ENCODE measurements at places on chromosomes 12 and 14.
A peak's percentile ranks its signal among the peaks of the same experiment; 100 is the strongest.

- DNase-seq, result no peak
These were observed 68.6 kb upstream of the FERMT2 start for GRCh38 chr14:53019406-53019805.

GRCh38 chr12:52582486-52582885, 8.8 kb upstream of the KRT74 start:
- no peak for DNase-seq

DNA sequence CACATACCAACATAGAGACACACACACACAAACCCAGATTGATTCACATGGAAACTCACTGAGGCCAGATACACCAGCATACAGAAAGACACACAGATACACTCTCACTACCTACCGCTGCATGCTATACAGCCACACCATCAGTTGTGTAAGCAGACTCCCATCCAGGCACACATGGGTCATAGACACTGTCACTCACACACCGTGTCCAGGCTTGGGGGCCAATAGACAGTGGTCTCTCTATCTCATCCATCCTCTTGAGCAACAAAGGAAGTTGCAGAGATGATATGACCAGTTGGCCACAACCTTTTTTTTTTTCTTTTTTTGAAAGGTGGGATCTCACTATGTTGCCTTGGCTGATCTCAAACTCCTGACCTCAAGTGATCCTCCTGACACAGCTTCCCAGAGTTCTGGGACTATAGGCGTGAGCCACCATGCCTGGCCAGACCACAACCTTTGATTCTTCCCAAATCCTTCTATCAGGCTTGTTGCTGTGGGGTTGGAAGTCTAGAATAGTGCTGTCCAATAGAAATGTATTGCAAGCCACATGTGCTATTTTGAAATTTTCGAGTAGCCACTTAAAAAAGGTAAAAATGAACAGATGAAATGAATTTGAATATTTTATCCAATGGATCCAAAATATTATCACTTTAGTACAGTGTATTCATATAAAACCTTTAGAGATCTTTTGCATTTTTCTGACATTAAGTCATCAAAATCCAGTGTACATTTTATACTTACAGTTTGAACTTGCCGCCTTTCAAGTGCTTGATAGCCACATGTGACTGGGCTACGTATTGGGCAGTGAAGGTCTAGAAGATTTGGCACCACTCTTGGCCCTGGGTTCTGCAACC, 7.4 kb downstream of the LRP1-AS start:
- no peak for DNase-seq

- no peak for DNase-seq
These were observed 120.6 kb upstream of the FKBP4 start for GRCh38 chr12:2673966-2674810.

DNA sequence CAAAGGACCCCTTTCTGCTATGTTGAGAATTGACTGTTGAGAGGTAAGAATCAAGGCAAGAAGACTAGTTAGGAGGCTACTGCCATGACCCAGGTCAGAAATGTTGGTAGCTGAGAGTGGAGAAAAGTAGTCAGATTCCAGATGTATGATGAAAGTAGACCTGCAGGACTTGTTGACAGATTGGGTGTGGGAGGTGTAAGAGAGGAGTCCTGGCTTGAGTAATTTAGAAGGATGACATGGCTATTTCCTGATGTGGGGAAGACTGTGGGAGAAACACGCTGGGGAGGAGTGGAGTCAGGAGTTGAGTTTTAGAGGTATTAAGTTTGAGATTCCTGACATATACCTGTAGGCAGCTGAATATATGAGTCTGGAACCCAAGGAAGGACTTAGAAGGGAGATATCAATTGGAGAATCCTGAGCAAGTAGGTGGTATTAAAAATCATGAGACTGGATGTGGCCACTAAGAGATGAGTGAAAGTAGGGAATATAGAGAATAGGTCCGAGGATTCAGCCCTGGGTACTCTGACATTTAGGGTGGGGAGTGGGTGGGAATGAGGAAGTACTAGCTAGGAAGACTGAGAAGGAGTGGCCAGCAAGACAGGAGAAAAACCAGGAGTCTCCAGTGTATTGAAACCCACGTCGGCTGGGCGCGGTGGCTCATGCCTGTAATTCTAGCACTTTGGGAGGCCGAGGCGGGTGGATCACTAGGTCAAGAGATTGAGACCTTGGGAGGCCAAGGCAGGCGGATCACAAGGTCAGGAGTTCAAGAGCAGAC, 12.6 kb upstream of the DDX47 start:
- no peak for DNase-seq

DNA sequence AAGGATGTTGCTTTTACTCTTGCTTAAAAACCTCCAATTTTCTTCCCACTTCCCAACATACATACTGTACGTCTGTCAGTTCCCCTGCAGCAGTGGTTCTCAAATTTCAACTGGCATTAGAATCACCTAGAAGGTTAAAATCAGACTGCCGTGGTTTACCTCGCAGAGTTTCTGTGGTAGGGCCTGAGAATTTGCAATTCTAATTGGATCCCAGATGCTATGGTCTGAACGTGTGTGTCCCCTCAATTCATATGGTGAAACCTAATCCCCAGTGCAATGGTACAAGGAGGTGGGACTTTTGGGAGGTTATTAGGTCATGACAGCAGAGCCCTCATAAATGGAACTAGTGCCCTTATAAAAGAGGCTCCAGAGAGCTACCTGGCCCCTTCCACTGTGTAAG, 226.9 kb downstream of the CRADD start:
- no peak for DNase-seq

DNA sequence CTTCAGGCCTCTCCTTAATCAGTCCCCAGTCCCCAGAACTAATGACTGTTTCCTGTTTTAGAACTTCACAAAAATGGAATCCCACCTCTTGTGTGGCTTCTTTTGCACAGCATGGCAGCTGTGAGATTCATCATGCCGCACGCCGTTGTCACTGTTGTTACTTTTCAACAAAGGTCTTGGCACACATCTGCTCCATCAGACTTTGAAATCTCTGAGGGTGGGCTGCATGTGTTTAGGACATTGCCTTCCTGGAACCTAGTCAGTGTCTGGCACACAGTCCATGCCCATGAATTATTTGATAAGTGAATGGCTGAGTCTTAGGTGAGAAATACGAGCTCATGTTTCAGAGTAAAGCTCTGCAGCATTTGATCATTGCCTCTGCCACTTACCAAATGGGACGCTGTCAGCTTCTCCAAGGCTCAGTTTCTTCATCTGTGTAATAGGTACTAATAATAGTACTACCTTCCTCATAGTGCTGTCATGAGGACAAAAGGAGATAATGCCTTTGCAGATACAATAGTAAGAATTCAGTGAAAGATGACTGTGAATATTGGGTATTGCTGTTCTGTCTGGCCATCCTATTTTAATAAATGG, 90.4 kb downstream of the SRRM4 start:
- DNase-seq, result peak; percentile 48

DNA sequence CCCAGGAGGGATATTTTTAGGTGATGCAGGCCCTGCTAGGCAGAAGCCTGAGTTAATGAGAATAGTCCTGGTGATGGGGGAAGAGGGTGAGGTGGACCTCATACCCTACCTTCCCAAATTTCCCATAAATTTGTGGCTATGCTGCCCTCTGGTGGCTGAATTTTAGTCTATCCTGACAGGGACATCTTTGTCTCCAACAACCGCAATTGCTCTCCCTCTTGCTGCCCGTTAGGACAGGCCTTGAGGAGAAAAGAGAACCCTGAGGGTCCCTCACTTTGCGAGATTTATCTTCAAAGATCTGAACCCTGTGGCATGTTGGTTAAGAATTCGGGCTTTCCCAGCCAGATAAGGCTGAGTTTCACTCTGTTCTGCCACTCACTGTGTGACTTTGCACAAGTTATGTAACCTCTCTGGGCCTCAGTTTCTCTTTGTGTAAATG, 9.8 kb upstream of the ZNF385A start:
- peak; percentile 73 for DNase-seq

- DNase-seq, result no peak
These were observed 7.3 kb downstream of the STXBP6 start for GRCh38 chr14:25042362-25043299.

- no peak for DNase-seq
These were observed 39.8 kb upstream of the EID3 start for GRCh38 chr12:104263580-104264358.

DNA sequence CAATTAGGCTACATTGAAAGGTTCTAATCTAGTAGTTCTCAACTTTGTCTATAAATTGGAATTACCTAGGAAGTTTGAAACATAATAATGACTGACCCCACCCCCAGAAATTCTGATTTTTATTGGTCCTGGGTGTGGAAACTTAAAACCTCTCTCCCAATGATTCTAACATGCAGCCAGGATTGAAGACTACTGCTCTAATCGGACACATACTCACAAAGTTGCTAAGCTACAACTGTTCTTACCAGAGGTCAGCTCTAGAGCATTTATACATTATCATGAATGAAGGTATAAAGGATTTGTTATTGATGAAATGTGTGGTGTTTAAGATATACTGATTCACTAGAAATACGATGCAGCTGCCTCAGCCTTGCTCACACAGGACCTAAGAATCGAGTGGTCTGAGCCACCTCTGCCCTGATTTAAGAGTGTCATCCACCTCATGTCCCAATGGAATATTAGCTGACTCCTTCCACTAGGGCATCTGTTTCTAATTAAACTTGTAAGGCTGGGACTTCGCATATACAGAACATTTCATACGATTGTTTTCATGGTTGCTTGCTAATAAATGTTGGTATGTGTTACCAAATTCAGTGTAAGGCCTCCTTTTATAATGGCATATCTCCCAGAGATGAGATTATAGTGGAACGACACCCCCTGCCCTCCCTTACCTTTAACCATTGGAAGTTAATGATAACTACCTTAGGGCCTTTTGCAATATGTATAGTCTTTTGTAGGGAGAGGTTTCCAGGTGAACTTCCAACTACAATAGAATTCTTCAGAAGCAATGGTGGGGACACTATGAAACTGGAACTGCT, 410.8 kb upstream of the PDE3A start:
- DNase-seq, result peak; percentile 28

GRCh38 chr12:111455448-111456320, 50.0 kb downstream of the SH2B3 start:
- DNase-seq, result no peak

DNA sequence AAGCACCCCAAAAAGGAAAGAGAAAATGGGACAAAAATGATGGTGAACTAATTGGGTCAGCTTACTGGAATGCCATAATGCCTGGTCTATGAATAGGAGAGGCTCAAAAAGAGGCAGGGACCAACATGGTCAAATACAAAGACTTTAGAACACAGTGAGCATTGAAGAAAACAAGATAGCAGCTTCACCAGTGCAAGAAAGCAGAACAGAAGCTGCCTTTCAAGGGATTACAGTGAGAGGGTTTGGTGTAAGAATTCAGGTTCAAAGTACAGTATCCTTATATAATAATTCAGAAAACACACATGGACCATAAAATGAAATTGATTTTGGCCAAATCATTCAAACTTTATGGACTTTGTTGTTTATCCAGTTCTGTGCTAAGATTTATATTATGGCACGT, 162.1 kb downstream of the NAV3 start:
- no peak for DNase-seq

- no peak for DNase-seq
These were observed 729 bp upstream of the GAPDH start for GRCh38 chr12:6533653-6533922.

DNA sequence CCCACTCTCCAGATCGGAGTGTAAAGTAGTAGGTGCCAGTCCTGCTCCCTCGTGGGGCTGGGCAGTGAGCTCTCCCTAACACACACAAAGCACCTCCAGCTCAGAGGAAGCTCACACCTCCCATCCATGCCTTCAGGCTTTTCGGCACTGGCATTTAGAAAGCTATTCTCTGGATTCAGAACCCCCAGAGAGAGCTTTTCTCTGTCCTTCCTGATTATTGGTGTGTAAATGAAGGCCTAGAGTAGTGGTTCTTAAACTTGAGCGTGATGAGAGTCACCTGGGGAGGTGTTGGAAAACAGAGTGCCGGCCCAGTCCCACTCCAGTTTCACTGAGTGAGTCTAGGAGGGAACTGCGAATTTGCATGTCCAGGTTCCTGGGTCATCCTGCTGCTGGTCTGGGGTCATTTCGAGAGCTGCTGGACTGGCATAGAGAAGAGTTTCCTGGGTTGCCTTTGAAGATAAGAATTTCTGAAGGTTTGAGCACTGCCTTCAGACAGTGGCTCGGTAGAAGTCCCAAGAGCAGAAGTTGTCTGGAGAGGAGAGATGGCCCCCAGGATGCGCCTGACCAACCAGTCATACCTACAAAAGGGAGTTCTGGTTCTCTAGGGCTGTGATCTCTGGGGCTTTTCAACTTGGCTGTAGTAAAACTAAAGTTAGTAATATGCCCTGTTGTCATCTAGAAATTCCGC, 15.1 kb downstream of the CD9 start:
- no peak for DNase-seq

DNA sequence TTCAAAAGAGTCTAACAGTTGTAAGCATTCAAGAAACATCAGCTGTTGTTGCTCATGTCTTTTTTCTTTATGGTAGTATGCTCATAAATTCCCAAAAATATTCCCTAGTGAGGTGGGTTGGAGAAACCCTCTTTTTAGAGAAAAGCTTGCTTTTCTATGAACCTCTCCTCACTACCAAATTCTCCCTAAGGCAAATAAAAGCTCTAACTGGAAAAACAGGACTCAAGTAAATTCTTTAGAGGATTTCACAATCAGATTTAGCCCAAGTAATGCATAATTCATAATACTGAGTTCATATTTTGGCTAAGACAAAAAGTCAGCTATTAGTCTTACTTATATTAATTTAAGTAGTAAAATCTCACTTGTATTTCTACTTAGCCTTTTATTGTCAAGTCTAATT, 59.1 kb downstream of the DIO2 start:
- DNase-seq, result no peak

- DNase-seq, result no peak
These were observed 65.1 kb upstream of the TRHDE start for GRCh38 chr12:72207079-72207478.

DNA sequence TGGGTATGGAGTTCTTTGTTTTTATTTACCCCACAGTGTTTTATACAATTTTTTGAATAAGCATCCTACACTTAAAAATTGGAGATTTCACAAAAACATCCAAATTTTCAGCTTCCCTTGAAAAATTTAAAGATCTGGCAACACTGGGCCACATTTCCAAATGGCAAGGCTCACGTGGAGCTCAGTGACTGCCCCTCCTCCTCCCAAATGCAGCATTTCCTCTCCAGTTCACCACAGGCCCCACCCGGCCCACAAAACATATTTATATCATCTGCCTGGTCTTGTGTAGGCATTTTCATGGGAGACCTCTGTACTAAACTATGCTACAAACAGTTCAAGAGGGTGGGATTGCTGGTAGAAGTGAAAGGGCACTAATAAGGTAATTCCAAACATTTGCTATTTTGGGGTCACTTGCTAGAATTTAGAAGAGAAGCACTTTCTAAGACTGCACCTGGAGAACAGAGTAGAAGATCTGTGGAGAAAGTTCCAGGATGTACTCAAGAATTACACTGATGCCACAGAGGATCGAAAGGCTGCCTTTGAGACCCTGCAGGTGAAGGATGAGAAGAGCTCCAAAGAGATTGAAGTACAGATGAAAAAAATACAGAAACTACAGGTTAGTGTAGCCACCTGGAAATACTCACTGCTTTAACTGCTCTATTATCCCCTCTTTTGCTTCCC, 7.3 kb downstream of the FKBP11 start:
- no peak for DNase-seq

DNA sequence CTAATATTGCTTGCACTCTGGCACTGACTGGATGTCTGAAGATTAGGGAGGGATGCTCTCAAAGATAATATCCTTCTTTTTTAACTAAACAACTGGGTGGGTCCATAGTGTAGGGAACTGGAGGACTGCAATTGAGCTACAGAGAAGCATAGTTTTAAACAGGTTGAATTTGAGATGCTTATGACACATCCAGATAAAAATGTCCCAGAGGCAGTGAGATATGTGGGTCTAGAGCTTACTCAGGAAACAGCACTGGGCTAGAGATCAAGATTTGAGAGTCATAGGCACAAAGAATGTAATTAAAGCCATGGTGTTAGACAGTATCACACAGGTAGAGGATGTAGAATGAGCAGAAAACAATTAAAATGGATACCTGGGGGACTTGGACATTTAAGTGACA, 198.4 kb downstream of the NELL2 start:
- DNase-seq, result no peak

All from BE2C (cell line).